ENCODE measurements at places on chromosomes 6 and 20. TPM values are rescaled to one million over a fixed set of nuclear protein-coding genes. Genes with fewer than 3 reads are reported as not detected.

Gene TGIF2
- 4.5 TPM for total RNA-seq

Gene SLC12A5
- total RNA-seq, result 15.1 TPM

Gene MTFR2
- total RNA-seq, result 12.8 TPM

Gene SNHG17
- 199 TPM for total RNA-seq

Gene ZSCAN16
- total RNA-seq, result 5.1 TPM

Gene MPIG6B
- total RNA-seq, result not detected

Gene TCP1
- 237 TPM for total RNA-seq

Gene CLPSL1
- total RNA-seq, result not detected

Gene MRAP2
- 1.8 TPM for total RNA-seq

Gene TXLNB
- not detected for total RNA-seq

Gene IL17A
- not detected for total RNA-seq

Gene VSX1
- 1.2 TPM for total RNA-seq

Gene NMBR
- not detected for total RNA-seq

Gene SLC13A3
- total RNA-seq, result not detected

Gene GSTA1
- total RNA-seq, result not detected

Gene NRN1
- total RNA-seq, result 0.74 TPM

Gene KIFC1
- total RNA-seq, result 47.9 TPM

Gene ELOVL2
- total RNA-seq, result 6.8 TPM

Gene DOK5
- total RNA-seq, result 0.05 TPM

Gene PLCB1
- total RNA-seq, result 0.85 TPM

Gene KCNK5
- 1.2 TPM for total RNA-seq

Gene SPATS1
- not detected for total RNA-seq

Gene ETV7
- 0.14 TPM for total RNA-seq

Gene TGM3
- total RNA-seq, result 0.03 TPM

Gene SNAP25
- total RNA-seq, result 18.9 TPM

Gene ATP6V1G2
- 0.64 TPM for total RNA-seq

Gene FAM229B
- 10.4 TPM for total RNA-seq

Gene KHDC1L
- total RNA-seq, result 0.40 TPM

Gene RUNX2
- 1.2 TPM for total RNA-seq

Gene OPRM1
- not detected for total RNA-seq

Gene MROH8
- 1.3 TPM for total RNA-seq

Gene METTL24
- total RNA-seq, result not detected

Gene FAM83B
- total RNA-seq, result 0.09 TPM

Gene SAPCD1
- total RNA-seq, result 2.7 TPM

Gene MUCL3
- 0.06 TPM for total RNA-seq

Gene ULBP1
- total RNA-seq, result 1.0 TPM

Gene CCND3
- 189 TPM for total RNA-seq

Gene RAMACL
- 0.20 TPM for total RNA-seq

Gene TTK
- total RNA-seq, result 17.1 TPM

Gene FOXC1
- 9.5 TPM for total RNA-seq

Gene MYB
- total RNA-seq, result 0.98 TPM

Gene LY6G6D
- total RNA-seq, result not detected

Gene STXBP5
- total RNA-seq, result 13.6 TPM

Gene SDC4
- total RNA-seq, result 119 TPM
